ENCODE measurements at places on chromosomes 4 and X.

GRCh38 chrX:49070988-49071387 is 2.8 kb downstream of the PRAF2 start:
- DNase-seq = no peak

DNA sequence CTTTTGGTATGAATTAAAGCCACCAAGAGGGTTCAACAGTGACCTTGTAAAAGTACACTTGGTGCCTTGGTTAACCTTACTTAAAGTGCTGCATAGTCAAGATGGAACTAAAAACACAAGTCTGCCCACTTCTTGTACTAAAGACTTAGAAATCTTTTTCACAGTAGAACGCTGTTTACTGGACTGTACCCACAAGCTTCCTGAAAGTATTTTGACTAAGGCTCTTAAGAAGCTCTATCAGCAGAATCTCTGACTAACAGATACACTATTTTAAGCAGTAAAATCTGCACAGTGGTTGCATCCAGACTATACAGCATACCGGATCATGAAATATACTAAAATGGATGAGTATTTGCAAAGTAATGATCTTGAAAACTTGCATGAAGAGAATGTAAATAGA is 7.2 kb downstream of the RAB28 start:
- DNase-seq = no peak

DNA sequence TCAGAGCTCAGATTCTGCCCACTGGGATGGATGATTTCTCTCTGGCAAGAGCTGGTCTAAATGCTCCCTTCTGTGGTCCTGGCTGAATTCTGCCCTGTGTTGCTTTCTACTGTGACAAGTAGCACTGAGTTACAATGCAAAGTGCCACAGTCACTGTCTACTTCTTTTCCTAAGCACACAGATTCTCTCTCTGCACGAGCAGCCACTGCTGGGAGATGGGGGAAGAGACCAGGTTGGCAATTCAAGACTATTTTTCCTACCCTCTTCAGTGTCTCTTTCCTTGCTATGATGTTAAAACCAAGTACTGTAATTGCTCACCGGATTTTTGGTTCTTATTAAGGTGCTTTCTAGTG is 45.5 kb downstream of the STAP1 start:
- no peak for DNase-seq

GRCh38 chr4:34105311-34105710 is 2139.0 kb downstream of the ARAP2 start:
- no peak for DNase-seq

Measured in bone marrow (tissue), 2 donors.